ENCODE measurements at places on chromosomes 4 and X.

DNA sequence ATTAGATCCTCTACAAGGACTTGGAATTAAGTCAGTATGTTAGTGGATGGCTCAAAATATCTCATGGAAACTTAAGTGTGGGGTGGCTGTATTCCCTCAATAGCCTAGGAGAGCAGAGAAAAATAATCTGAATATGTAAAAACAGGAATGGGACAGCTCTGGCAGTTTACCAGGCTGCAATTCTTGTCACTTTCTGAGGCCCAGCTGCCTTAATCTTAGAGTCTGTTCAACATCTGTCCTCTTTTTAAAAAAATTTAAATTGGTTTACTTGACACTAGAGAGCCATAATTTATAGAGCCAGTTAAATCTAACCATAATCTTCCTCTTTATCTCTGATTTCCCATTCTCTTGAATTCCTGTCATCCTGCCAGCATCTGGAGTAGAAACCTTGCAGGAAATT lies 109.2 kb upstream of the CXCL13 start:
- no peak for DNase-seq

GRCh38 chr4:1802720-1803522 lies 9.8 kb downstream of the FGFR3 start:
- no peak for DNase-seq

DNA sequence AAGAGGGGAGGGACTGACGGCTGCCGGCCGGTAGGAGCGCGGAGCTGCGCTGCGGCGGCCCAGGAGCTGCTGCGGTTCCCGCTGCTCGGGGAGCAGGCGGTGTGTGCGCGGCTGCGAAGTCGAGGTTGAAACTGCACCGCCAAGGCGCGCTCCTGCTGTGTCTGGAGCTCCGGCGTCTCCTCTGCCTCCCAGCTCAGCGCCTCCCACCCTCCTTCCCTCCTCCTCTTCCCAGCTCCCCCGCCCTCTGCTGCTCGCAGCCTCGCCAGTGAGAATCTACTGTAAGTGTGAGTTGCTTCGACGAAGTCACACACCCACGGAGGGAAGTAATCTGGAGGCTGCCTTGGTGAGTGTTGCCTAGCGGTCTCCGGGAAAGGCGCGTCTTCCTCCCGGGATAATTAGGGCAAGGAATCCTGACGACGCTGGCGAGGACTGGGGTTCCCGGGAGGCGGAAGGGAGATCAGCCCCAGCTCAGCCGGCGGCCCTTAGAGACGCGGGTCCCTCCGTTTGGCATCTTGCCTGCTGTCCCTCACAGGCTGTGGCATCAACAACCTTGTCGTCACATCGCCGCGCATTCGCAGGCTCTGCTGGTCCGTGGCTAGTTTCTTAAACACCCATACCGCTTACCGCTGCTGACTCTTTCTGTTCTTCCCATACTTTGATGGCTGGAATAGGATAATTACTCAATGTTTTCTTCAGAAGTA lies at the start of gene EPHA5:
EPHA5 (minus strand) TSS at position 159 of the 701 bp plus-strand sequence. CDS start 747 bp downstream, outside the sequence.
- no peak for DNase-seq

- no peak for DNase-seq
Measured at GRCh38 chr4:141686146-141686775, 49.9 kb downstream of the IL15 start.

DNA sequence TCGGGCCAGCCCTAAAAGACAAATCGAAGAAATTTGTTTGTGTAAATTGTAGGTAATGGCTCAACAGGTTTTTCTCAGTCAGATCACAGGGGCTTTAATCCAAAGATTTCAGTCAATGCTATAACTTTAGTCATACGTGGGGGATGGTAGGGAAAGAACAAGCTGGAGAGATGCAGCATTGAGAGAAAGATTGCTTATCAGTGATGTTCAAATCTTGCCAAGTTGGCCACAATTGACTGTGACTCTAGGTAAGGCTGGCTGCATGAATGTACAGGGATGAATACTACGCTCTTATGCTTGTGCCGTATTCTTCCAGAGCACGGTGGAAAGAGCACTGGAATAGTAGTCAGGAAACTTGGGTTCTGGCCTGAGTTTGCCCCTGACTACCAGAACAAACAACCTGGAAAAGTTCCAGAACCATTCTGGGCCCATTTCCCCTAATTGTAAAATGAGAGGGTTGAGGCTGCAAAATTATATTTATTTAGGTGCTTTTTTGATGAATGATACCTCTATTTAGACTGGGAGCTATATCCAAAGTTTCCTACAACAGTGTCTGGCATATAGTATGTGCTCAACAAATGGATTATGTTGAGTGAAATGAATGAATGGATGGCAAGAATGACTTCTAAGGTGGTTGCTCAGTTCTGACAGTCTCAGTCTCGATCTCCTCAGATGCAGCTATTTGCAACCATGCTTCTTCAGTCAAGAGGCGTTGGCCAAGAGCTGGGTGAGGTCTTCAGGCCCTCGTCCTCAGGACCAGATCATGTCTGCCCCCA lies 44.4 kb downstream of the TSC22D3 start:
- DNase-seq, result no peak

GRCh38 chr4:173214661-173215060 lies 46.0 kb downstream of the GALNT7 start:
- no peak for DNase-seq

- DNase-seq, result peak; percentile 25
Measured at GRCh38 chr4:158873795-158874401, 105.1 kb downstream of the FNIP2 start.

- no peak for DNase-seq
Measured at GRCh38 chr4:56297776-56298175, 89.5 kb downstream of the AASDH start.

DNA sequence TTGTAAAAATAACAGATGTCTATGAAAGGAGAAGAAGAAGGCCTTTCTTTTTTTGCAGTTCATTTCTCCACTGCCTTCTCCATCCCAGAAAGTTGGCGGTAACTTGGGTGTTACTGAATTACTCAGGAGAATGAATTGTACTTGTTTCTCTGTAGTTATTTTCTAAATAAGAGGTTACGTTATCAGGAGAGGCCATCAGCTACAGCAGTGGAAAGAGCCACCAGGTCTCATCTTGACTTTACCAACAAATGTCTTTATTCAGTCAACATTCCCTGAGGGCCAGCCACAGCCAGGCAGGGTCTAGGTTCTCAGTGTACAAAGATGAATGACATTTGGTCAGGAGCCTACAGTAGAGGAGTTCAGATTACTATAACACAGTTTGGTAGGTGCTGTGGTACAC lies 8.1 kb downstream of the HADH start:
- DNase-seq, result no peak

GRCh38 chrX:10296576-10296975 lies 139.8 kb downstream of the CLCN4 start:
- DNase-seq, result no peak

- DNase-seq, result peak; percentile 54
Measured at GRCh38 chr4:26175006-26175786, 145.6 kb upstream of the RBPJ start.

DNA sequence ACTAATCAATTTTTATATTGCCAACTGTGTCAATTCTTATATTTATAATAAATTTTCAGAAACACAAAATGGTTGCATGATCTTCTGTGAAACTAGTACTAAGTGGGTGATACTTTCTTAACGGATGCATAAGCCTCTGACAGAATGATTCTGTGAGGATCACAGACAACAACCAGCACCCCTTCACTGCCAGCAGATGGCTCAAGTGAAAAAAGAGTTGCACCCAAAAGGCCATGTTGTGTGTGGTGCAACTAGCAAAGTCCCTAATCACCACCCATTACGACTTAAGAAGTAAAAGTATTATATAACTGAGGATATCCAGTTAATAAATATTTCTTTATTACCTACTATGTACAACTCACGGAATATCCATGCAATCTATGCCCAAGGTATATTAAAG lies 334.0 kb downstream of the PCDH19 start:
- no peak for DNase-seq
